ENCODE measurements at places on chromosomes 6 and 20. TPM values are rescaled to one million over a fixed set of nuclear protein-coding genes. Genes with fewer than 3 reads are reported as not detected.

Gene PDE7B
- polyA plus RNA-seq: 1.3 TPM

Gene DACT2
- polyA plus RNA-seq: 0.54 TPM

Gene TSHZ2
- 0.67 TPM for polyA plus RNA-seq

Gene OLIG3
- not detected for polyA plus RNA-seq

Gene EYS
- not detected for polyA plus RNA-seq

Gene CDH26
- 1.1 TPM for polyA plus RNA-seq

Gene HLA-C
- polyA plus RNA-seq: 219 TPM

Gene TRIM10
- polyA plus RNA-seq: 5.4 TPM

Gene CLPSL1
- polyA plus RNA-seq: not detected

Gene EPHA7
- 1.1 TPM for polyA plus RNA-seq

Gene HLA-DPA1
- 179 TPM for polyA plus RNA-seq
